ENCODE measurements at places on chromosomes 3 and 15.

DNA sequence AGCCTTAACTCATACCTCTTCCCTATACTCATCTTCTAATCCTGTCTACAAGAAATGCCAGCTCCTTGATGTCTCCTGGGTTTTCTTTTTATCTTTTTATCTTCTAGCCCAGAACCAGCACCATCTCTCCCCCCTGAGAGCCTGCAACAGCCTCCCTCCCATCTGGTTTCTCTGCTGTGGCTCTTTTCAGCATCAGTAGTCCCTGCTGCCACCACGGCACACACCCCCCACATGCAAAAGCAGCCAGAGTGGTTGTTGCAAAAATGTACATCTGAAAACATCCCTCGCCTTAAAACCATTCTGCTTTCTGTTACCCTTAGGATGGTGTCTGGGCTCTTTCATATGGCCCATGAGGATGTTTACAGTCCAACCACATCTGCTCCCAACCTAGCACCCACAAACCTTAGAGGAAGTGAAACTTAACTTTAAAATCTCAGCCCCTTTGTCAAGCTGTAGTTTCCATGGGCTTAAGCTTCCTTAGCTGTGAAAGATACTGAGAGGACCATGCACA, 775 bp downstream of the TTC21A start:
- DNase-seq, result no peak

GRCh38 chr15:66570842-66571478, 5.2 kb upstream of the LCTL start:
- DNase-seq, result no peak

DNA sequence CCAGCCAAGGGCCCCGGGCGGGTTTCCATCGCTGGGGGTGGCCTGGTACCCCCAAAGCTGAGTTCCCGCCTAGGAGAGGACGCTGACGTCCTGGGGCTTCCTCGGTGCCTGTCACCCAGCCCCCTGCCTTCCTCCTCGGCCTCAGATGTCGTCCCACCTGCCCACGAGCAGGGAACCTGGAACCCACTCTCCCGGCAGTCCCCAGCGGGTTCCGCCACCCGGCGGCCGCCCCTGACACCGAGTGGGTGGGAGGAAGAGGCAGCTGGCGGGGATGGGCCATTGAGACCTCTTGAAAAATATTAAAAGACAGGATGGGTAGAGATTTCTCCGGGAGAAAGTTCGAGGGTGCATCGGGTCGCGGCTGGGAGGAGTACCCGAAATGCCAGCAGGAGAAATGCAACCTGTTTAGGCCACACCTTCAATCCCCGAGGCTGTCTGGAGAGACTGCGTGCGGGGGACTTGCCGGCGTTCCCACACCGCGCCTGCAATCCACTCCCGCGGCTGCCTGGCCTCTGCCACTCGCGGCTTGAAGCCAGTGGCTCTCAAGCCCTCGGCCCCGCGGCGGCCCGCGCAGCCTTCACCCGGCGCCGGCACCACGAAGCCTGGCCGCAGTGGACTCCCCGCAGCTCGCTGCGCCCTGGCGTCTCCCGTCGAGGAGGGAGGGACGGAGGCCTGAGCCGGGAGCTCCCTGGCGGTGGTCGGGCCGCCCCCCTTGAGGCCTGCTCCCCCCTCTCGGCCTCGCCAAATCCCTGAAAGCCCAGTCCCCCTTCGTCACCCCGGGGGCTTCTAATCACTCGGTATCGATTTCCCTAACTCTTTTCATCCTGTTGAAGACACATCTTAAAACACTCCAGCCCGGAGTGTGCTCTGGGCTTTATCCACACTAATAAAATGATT, 8.6 kb upstream of the NR2F2 start:
- peak; percentile 48 for DNase-seq

DNA sequence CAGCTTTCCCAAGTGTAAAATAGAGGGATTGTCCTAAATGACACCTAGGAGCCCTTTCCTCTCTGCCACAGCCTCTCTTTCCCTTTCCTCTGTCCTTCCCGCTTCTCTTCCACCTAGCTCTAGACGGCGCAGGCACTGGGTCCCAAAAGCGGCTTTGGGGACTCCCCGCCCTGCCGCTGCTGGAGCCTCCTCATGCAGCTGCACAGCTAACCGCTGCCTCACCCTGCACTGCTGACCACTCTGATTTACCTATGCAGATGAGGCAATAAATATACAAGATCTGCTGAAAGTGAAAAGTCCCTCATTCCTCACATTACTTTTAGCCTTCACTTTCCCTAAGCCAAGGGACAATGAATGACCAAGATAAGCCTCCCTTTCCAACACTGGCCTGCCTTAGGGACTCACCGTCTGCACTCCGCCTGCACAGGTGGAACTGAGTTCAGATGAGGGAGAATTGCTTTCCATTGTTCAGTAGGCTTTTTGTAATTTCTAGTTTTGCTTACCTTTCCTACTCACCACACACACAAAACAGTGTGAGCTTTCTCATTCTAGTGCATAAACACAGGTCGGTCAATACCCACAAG, 197.5 kb upstream of the BCL6 start:
- no peak for DNase-seq

- DNase-seq, result no peak
These were observed 246.1 kb downstream of the SI start for GRCh38 chr3:164832216-164832615.

Measured in NCI-H524 (cell line).